T1000 (cell line): ENCODE measurements at places on chromosomes 2 and 18.

- DNase-seq: no peak
Measured at GRCh38 chr18:74139888-74140287, 7.7 kb downstream of the FBXO15 start.

DNA sequence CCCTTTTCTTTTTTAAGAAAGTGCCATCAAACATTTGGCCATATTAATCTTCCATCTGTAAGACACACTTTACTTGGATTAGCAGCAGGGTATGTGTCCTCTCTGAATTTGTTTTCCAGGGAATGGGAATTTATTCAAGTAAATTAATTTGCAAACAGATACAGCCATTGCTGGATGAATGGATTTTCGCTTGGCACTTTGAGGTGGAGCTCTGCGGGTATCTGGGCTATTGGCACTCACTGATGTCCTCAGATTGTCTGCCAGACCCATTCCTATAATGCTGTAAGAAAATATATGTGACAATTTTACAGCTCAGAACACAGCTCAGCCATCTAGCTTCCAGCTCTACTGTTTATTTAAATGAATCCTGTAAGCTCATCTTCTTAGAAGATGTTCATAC lies 201.2 kb upstream of the CDH20 start:
- no peak for DNase-seq

DNA sequence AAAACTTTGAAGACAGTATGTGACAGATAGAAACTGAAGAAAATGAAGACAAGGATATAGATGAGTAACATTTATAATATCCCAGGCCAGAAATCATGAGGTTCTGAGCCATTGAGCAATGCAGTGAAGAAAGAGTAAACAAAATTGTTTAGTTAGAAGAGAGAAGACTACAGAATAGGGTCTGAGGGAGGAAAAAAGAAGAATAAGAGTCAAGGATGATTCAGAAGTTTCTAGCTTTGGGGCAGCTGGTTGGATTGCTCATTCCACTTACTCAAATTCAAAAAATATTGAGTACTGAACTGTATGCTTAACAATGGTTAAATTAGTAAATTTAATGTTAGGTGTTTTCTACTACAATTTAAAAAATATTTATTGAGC lies 155.0 kb upstream of the OTX1 start:
- DNase-seq: no peak

GRCh38 chr2:15172825-15173224 lies 388.3 kb downstream of the NBAS start:
- no peak for DNase-seq

- DNase-seq: no peak
Measured at GRCh38 chr2:33730193-33730592, 131.1 kb upstream of the FAM98A start.

DNA sequence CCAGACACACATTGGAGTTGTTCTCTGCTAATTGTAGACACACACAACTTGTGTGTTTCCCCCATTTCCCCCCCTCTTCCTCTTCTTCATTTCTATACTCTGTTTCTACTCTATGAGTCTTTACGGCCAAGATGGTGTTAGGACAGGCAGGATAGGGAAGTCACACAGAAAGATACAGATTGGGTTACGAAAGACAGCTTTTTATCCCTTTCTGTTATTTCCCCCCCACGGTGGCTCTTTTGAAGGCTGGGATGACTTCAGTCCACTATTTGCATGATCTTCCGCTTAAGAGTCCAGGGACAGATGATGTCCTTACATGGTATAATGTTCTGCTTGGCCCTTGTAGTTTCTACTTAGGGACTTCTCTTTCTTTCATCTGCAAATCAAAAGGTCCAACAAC lies 1.6 kb upstream of the EMILIN2 start:
- no peak for DNase-seq

- DNase-seq: no peak
Measured at GRCh38 chr2:221330436-221330835, 241.7 kb downstream of the EPHA4 start.

DNA sequence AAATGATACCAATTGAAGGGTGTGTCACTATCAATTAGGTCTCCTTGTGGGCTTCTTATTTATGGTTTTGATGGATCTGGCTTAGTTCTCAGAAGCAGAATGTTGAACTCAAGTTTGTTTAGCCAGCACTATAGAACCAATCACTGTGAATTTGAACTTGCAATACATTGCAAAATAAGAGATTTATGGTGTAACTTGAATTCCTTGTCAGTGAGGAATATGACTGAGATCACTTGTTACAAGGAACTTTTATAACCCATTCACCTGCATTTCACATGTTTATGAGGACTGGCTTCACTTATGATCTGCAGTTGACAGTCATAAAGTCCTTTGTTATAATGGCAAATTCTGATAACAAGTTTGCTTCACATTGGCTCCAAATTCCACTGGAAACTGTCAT lies 9.8 kb downstream of the GATA6 start:
- no peak for DNase-seq

DNA sequence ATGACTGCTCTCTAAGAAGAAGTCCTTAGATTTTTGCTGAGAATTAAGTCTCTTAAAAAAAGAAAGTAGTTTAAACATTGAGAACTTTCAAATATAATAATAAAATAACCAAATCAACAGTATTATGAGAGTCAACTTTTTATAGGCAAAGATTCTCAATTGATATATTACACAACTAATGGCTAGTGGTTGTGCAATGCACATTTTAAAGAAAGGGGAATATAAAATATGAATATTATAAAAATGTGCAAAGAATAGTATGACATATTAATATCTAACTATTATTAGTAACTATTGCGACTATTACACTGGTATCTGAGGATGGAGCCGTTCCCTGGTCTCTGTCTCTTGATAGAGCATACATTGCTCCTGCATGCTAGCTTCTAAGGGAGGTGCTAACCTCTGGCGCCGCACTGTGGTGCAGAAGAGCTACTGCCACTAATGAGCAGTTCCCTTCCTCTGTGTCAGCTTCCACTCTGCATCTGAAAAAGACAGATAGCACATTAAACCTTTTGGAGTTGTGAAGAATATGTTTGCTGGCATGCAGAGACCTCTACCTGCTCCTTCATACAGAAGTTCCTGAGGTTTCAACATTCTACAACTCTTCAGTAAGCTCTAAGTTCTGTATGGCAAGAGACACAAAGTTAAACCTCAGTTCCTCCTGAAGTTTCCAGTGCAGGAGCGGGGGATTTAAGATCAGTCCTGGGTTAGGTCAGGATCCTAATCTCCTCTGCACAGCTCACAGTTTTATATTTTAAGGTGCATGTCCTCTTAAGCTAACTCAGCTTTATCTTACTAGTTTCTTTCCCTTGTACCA lies 3.5 kb upstream of the SLC9A2 start:
- no peak for DNase-seq

- no peak for DNase-seq
Measured at GRCh38 chr2:200693836-200694470, 108.1 kb downstream of the AOX1 start.

GRCh38 chr18:13725566-13726231 lies 659 bp downstream of the FAM210A start:
- no peak for DNase-seq

DNA sequence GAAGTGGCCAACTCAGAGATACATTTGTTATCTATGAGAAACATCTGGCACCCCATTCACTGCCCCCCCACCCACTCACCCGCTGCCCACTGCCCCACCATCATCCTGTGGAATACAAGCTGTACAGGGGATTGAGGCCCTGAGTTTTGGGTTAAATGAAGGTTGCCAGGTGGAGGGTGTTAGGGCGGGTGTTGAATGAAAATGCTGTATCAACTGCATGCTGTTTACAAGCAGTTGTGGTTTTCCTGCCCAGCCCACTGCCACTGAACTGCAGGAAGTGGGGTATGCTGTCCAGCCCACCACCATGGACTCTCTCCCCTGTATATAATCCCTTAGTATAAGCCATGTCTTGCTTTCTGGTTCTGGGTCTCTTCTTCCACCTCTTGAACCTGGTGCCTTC lies 481.9 kb downstream of the METTL4 start:
- DNase-seq: no peak

DNA sequence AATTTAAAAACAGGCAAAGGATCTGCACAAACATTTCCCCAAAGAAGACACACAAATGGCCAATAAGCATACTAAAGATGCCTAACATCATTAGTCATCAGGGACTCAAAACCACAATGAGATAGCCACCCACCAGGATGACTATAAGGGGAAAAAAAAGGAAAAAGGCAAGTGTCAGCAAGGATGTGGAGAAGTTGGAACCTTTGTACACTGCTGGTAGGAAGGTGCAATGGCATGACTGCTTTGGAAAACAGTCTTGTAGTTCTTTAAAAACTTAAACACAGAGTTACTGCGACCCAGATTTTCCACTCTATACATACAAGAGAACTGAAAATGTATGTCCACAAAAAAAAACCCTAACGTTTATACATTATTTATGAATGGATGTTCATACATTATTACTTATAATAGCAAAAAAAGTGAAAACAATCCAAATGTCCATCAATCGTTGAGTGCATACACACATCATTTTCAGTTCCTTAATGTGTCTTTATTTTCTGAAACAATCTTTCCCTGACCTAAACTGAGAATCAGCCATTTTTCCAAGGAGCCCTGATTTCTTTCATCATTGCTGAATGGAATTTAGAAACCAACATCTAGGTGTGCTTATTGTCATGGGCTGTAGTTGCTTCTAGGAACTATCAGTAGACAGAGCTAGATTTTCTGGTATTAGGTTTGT lies 64.7 kb upstream of the TLK1 start:
- peak; percentile 31 for DNase-seq

DNA sequence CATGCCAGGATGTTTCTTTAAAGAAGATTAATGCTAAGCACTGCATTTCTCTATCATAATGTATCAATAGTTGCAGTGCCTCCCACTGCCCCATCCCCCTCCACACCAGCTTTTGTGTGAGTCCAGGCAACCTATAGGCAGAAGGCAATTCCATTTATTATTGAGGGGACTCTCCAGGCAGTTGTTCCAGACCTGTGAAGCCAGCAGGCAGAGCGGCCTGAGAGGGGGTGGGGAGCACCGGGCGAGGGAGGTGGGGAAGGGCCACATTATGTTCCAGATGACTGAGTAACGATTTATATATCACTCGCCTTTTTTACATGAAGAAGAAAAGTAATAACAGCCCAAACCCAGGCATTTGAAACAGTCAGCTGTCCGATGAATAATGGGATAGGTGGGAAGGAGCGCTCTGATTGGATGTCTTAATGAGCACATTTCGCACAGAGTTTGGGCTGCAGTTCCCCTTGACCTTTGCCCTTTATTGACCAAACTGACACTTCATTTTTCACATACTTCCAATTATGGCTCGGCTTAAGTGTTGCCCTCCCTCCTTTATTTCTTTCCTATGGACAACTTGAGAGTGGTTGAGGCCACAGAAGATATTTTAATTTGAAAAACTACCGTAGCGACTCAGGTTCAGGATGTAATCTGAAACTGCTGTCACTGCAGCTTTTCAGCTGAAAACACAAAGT lies 34.4 kb downstream of the MEIS1 start:
- no peak for DNase-seq
